ENCODE measurements at places on chromosomes 7 and 10. TPM values are rescaled to one million over a fixed set of nuclear protein-coding genes. Genes with fewer than 3 reads are reported as not detected.

Gene TSPAN12
- not detected for total RNA-seq

Gene SLC13A1
- total RNA-seq = not detected

Gene DMTF1
- 97.8 TPM for total RNA-seq

Gene SPDYE1
- not detected for total RNA-seq

Gene SP8
- not detected for total RNA-seq

Gene GOT1
- 36.0 TPM for total RNA-seq

Gene CACNB2
- not detected for total RNA-seq

Gene FAM25G
- not detected for total RNA-seq

Gene GPR15LG
- not detected for total RNA-seq

Gene WDR86
- total RNA-seq = 0.50 TPM

Gene ARHGAP22
- total RNA-seq = 0.25 TPM

Gene HMX2
- not detected for total RNA-seq

Gene CPED1
- total RNA-seq = not detected

Gene STMP1
- 19.7 TPM for total RNA-seq

Gene BAZ1B
- 84.5 TPM for total RNA-seq

Gene BAMBI
- 0.23 TPM for total RNA-seq

Gene HTR5A
- not detected for total RNA-seq

Measured in activated CD4-positive, alpha-beta memory T cell treated with anti-CD3 and anti-CD28 coated beads, Interleukin-2, amount 10 ng/mL, durations not matched to agents 7 days and 5 days (primary cell).